ENCODE measurements at places on chromosomes 1 and 21. TPM values are rescaled to one million over a fixed set of nuclear protein-coding genes. Genes with fewer than 3 reads are reported as not detected.

- DNase-seq: no peak
Measured at GRCh38 chr1:66292944-66293343, 241.0 kb upstream of the SGIP1 start.

DNA sequence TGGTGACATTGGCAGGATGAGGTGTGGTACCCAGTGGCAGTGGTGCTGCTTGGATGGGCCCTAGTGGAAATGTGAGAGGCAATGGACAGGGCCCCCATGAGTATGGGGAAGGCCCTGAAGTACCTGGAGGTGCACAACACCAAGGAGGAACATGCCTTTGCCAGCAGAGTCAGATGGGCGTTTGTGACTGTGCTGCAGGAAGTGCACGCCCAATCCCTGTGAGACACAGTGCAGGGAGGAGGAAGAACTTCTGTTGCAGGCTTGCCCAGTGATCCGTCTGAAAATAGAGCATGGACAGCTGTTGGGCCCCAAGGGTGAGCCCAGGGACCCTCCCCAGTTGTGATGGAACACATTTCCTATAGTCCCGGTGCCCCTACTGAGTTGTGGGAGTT is 42.7 kb downstream of the GJA5 start:
- no peak for DNase-seq

- DNase-seq: no peak
Measured at GRCh38 chr1:160406131-160406968, 6.0 kb downstream of the VANGL2 start.

- no peak for DNase-seq
Measured at GRCh38 chr1:41632781-41633575, 148.5 kb upstream of the EDN2 start.

The LRRN2 gene
- total RNA-seq: 2.9 TPM

DNA sequence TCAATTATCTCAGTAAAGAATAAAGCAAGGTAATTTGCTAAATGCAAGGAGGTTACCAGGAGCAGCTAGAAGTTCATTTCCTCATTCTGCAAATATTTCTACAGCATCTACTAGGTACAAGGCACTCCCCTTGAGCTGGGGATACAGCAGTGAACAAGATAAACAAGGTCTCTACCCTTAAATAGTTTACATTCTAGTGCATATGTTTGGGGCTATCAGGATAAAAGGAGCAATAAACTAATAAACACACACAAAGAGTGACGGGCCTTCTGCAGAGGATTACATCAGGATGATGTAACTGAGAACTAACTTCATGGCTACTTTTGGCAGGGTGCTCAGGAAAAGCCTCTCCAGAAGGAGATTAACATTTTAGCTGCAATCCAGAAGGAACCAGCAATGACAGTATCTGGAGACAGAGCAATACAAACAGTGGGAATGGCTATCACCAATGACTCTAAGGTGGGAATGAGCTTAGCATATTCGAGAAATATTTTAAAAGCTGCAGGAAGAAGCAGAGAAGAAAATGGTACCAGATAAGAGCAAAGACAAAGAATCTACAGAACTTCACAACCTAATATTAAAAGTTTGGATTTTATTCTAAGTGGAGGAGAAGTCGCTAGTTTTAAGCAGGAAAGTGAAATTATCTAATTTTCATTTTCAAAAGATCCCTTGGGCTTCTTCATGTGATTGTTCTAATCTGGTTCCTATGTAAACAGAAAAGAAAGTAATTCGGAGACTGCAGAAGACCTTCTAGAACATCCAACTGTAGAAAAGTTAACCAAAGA is 25.8 kb downstream of the TP53BP2 start:
- no peak for DNase-seq

The CLK2 gene
- 48.8 TPM for total RNA-seq

DNA sequence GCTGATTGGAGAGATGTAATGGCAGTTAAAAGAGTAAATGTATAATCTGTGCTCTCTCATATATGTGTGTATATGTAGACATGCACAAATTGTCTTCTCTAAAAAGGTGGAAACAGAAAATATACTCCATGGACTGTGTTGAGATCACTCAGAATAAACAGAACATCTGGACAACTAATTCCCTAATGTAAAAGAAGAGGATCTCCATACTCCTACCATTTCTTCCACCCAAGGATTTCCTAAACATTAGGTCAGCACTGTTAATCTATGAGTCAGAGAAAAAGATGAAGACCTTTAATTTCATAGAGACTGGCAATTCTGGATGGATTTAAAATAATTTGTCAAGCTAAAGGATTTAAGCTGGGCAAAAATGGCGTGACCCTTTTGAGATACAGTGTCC is 80.1 kb downstream of the ESRRG start:
- no peak for DNase-seq

The SPATC1L gene
- 4.9 TPM for total RNA-seq

DNA sequence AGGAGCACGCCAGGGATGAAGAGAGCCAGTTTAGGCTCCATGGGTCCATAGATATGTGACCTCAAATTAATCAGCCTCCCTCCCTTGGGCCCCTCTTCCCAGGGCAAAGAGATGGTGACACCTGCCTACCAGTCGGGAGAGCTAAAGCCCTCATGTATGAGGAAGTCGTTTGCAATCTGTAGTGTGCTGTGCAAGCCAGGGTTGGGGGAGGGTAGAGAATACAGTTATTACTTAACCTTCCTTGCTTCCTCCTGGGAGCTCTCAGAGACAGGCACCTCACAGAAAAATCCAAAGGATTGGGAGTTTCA is 4.0 kb downstream of the PGLYRP4 start:
- DNase-seq: no peak

- DNase-seq: no peak
Measured at GRCh38 chr1:208115924-208116640, 128.1 kb downstream of the PLXNA2 start.

The TNFAIP8L2 gene
- total RNA-seq: 1.0 TPM

GRCh38 chr1:229102741-229103391 is 168.0 kb upstream of the RAB4A start:
- DNase-seq: no peak

GRCh38 chr21:14414932-14415508 is 32.1 kb upstream of the HSPA13 start:
- no peak for DNase-seq

The FTCD gene
- not detected for total RNA-seq

The NOTCH2 gene
- total RNA-seq: 33.8 TPM

DNA sequence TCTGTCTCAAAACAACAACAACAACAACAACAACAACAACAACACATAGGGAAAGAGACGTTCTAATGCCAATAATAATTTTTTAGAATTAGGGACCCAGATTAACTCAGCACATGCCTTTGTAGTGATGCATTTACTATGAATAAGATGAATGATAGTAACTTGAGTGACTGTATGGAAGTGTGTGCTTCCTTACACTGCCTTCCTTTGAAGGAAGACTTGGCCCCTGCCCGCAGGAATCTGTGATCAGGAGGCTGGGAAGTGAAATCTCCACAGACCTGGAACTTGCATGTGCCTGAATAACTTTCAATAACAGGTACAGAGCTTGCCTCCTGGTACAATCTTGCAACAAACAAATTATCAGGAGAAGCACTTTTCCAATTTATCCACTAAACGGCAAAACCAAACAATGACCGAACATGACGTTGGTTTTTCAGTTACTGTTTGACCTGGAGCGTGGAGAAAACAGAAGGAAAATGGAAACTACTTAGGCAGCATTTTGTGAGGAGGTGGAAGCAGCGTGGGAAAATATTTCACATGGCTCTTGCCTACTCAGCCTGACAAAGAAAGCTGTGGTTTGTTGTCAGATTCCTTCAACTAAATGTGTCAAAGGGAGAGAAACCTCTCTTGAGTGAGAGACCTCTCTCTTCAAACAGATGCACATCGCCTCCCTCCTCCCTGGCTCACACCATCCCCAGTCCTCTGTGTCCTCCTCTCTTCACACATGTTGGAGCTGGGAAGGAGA is 10.1 kb upstream of the ABCA4 start:
- DNase-seq: no peak

DNA sequence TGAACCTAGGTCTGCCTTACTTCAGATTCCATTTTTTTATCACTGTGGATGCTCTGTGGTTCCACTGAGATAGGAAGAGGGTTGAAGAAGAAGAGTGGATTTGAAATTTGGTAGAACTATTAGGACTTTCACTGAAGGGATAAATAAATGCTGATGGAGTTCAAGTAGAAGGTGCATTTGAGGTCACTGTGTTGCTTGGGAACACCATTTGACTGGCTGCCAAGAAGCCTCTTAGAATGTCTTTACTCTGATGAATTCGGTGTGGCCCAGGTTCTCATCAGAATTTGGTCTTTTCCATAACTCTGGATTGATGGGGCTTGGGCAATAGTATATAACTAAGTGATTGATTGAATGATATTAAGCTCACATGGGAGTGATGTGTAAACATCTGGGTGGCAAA is 11.9 kb downstream of the XPR1 start:
- no peak for DNase-seq

DNA sequence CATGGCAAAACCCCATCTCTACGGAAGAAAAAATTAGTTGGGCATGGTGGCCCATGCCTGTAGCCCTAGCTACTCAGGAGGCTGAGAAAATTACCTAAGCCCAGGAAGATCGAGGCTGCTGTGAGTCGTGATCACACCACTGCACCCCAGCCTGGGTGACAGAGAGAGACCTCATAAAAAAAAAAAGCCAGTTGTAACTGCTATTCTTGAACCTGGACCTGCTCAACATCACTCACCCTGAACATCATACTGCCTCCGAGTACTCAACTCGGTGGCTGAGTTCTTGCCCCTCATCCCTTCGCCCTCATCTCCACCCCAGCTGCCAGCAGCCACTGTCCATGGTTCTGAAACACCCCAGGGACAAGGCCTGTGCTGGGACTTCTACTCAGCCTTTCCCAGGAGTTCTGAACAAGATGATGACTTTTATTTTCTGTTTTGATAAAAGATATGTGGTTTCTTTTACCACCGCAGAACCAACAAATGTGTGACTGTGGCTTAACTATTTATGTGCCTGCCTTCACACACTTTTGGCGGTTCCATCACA is 5.4 kb upstream of the DISP3 start:
- no peak for DNase-seq

GRCh38 chr1:191839891-191840290 is 318.4 kb upstream of the RGS18 start:
- no peak for DNase-seq

The F3 gene
- 5.9 TPM for total RNA-seq

The EXO5 gene
- total RNA-seq: 8.7 TPM

GRCh38 chr1:22153660-22154437 is 11.0 kb upstream of the WNT4 start:
- DNase-seq: no peak

DNA sequence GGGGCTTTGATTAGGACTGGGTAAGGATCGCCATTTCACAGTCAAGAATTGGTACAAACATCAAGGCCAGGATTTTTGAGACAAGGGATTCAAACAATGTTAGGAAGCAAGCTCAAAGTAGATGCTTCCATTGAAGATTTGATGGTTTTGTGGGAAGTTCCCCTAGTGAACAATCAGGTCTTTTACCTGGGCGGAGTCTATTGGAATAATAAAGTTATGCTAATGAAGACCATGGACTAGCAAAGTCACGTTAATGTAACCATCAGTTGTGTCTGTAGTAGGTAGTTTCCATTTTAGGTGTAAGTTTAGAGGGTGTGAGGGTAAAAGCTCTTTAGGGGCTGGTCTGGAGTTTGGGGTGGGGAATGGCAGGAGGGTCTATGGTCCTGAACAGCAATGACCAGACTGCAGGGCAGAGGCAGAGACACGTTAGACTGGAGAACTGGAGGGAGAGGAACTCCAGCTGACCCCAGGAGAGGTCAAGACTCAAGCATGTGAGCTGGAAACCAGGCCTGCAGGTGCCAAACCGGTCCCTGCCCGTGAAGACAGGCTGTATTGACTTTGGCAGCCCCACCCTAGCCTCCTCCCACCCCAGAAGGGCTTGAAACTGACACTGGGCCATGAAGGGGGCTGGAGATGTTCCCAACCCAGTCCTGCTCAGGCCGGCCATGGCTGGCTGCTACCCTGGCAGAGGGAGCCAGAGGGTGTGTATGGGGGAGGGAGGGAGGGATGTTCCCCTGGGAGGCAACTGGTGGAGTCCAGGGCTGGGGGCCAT is 36.0 kb upstream of the GPR37L1 start:
- no peak for DNase-seq

DNA sequence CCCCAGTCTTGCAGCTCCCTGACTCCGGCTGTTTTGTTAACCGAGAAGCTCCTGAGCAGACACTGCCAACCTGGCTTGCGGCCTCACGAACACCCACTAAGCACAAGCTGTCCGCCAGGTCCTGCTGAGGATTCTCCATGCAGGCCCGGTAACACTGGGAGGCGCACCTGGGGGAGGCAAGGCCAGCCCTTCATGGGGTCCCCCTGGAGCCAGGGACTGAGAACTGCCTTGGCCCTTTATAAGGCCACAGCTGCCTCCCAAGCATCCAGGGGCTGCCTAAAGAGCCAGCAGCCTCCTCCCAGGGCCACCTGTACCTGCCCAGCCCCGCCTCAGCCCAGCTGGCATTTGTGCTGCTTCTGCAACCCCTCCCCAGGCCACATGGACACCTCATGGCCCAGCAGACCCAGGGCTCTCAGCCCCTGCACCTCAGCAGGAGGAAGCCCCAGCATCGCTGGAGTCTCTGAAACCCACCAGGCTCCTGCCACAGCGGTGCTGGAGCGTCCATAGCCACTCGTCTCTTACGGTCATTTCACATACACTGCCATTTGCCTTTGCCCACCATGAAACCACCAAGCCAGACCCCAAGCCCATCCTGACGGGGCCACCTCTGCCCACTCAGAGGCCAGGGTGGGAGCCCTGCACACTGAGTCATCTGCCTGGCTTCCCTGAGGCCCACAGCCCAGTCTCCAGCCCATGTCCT is 82.5 kb downstream of the NPHP4 start:
- no peak for DNase-seq

DNA sequence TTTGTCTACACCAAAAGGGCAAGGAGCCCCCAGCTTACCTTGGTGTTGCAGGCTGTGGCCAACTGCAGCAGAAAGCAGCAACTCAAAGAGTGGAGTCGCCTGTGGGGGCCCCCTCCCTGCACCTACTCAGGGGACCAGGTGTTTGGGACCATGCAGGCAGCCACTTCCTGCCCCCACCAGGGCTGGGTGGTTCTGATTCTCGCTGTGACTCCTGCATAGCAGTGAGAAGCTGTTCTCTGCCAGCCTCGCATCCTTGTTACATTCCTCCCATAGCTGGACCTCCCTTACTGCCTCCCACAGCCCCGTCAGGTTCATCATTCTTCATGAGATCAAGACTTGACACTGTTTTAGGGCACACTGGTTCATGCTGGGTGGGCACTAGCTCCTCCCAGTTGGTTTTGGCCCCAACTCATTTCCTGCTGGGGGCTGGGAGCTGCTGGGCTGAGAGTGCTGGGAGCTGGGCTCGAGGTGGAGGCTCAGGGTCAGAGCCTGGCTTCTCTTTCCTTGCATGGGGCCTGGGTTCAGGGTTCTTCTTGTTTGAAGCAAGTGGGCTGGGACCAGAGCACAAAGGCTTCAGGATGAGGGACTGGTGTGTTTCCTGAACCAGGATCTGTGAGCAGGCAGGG is 146.9 kb upstream of the C1orf174 start:
- no peak for DNase-seq

DNA sequence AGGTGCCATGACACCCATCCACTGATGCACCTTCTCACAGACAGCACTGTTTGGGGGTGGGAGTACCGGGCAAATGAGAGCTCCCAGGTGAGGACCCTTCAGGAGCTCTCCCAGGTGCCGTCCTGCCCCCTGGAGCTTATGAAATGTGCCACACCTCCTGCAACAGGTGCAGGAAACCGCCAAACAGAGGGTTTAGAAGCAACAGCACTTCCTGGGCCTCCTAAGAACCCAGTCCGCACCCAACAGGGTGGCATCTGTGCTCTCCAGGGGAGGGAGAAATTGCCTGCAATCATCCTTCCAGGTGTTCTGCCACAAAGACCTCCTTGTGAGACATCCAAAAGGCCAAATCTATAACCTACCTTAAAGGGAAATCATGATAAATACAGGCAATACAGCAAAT is 87.7 kb upstream of the ATP1B1 start:
- no peak for DNase-seq

The AIRE gene
- total RNA-seq: 0.21 TPM

GRCh38 chr1:65166572-65167305 is 18.7 kb downstream of the AK4 start:
- DNase-seq: no peak
